ENCODE measurements at places on chromosomes 7 and 10.
A peak's percentile ranks its signal among the peaks of the same experiment; 100 is the strongest.

GRCh38 chr10:47015404-47015803 lies 104.2 kb downstream of the PTPN20 start:
- DNase-seq: no peak

- DNase-seq: no peak
These were observed 13.4 kb downstream of the SERPINE1 start for GRCh38 chr7:101140339-101140699.

GRCh38 chr10:79166312-79166721 lies 97.6 kb downstream of the ZMIZ1 start:
- no peak for DNase-seq

DNA sequence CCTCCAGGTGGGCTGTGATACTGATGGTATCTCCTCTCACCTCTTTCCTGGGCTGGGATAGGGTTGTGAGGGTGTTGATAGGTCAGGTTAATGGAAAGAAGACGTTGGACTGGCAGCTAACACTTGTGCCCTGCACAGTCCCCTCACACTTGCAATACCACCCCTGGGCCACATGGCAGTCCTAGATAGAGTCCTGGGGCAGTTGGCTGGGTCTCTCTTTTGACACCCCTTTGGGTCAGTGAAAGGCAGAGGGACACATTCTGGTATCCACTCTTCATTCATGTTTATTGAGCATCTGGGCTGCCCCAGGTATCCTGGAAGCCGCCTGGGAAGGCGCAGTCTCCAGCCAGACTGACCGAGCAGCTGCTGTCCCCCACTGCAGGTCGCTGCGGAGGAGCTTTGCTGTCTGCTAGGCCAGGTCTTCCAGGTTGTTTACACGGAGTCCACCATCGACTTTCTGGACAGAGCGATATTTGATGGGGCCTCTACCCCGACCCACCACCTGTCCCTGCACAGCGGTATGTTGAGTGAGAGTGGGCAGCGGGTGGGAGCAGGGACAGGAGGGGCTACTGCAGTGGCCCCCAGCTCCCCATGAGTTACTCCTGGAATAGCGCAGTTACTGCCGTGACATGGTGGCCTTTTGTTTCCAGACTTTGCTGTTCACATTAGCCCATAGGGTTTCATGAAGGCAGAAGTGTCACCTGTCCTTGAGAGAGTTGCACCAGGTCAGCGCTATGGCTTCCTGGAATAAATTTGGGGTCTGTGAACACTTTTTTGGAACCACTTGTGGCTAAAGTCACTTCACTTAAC lies 19.1 kb downstream of the NACAD start:
- DNase-seq: no peak

DNA sequence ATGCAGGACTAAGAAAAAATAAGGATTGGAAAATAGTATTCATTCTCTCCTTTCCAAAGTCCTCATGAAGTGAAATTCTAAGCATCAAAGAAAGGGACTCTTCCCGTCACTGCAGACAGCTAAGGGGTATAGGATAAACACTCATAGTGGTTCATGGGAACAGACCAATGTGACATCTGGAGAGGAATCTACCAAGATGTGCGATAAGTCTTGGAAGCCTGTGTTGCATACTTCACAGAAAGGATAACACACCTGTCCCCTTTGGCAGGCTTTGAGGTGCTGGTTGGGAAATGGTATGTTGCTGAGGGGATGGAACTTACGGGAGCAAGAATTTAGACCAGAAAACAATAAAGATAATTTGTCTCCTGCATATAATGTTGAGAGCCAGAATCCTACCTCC lies 248.1 kb downstream of the ARHGAP21 start:
- no peak for DNase-seq

DNA sequence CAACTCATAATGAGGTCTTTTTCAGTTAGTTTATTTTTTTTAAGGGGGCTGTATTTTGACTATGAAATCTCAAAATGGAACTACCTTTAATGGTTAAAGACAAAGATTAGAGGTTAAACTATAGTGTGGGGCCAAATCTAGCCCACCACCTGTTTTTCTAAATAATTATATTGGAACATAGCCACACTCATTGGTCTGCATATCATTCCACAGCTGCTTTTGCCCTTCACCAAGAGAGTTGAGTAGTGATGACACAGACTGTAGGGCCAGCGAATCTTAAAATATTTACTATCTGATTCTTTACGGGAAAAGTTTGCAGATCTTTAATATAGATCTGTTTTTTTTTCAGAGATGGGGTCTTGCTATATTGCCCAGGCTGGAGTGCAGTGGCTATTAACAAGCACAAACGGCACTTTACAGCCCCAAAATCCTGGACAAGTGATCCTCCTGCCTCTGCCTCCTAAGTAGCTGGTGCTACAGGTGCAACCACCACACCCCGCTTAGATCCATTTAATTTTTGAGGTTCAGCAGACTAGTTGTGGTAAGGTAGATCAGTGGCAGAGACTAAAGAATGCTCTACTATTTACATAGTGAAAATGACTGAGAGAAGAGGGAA lies 25.8 kb downstream of the EPC1 start:
- DNase-seq: no peak

DNA sequence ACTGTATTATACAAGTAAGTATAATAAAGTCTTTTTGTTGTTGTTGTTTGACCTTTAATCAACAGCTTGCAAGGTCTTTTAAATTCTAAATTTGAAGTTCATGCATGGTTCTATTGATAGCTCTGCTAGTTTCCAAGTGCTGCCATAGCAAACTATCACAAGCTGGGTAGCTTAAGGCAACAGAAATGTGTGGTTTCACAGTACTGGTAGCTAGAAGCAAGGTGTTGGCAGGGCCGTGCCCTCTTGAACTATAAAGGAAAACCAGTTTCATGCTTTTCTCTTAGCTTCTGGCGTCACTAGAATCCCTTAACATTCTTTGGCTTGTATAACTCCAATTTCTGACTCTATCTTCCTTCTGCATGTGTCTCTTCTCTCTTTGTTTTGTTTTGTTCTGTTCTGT lies 1021.9 kb upstream of the AUTS2 start:
- no peak for DNase-seq

GRCh38 chr10:49678827-49679479 lies 498 bp upstream of the C10orf53 start:
- DNase-seq: no peak

GRCh38 chr10:76029782-76030181 lies 598.4 kb downstream of the LRMDA start:
- no peak for DNase-seq

GRCh38 chr7:124662937-124663336 lies 102.7 kb downstream of the GPR37 start:
- no peak for DNase-seq

DNA sequence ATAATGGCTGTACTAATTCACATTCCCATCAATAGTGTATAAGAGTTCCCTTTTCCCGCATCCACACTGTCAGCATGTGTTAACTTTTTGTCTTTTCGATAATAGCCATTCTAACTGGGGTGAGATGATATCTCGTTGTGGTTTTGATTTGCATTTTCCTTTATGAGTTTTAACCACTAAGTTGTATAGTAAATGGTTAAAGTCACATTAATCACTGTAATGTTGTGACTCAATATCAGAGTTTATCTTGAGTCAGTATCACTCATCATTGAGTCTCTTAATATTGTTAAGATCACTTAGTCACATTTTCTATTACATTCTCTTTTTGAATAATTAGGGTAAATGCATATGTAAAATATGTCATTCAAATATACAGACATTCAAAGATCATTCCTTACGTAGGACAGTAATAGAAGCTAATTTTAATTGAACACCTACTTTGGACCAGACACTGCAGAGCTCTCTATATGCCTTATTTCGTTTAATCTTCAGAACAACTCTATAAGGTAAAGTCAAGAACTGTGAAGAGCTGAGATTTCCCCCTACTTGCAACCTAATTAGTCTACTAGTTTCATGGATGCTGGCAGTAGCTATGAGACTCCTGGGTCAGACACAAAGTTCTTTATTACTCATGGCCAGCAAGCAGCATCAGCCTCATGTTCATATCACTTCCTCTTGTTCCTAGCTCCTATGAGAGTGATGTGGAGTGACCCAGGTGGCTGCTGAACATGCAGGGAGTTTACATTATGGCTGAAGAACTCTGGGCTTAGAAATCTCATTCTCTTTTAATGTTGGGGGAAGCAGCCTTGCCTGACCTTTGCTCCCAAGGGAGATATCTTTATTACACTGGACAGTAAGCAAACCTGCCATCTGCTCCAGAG lies 30.5 kb downstream of the CREB5 start:
- peak; percentile 65 for DNase-seq
